Activated CD4-positive, CD25-positive, alpha-beta regulatory T cell treated with anti-CD3 and anti-CD28 coated beads, Interleukin-2, amount 50 U/mL, for 72 hours (primary cell): ENCODE measurements at places on chromosomes 7 and 10.
A peak's percentile ranks its signal among the peaks of the same experiment; 100 is the strongest.

DNA sequence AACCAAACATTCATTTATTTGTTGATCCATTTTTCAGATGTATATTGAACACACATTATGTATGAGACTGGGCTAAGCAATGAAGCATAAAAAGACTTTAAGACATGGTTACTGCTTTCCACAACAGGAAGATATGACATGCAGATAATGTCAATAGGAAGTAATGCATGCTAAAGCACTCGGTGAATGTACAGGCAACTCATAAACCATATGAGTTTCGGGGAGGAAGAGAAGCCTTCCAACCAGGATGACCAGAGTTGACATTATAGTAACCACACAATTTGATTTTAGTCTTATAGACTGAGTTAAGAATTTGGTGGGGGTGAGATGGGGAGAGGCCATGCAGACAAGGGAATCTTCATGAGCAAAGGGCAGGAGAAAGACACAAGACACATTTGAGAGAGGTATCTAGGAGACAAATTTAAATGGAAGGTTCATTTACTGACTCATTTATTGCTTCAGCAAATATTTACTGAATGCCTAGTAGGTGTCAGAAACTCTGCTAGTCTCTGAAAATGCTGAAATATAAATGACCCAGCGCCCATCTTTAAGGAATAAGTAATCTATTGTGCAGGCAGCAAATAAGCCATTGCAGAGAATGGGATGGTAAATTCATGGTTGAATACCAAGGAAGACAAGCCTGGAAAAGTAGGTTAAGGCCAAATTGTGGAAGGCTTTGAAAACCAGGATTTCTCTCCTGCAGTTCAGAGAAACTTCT, 19.0 kb upstream of the SLK start:
- DNase-seq = no peak

GRCh38 chr10:119738962-119739361, 13.1 kb downstream of the INPP5F start:
- no peak for DNase-seq

GRCh38 chr10:70508912-70509756, 30.6 kb downstream of the PALD1 start:
- no peak for DNase-seq

- no peak for DNase-seq
Observed at GRCh38 chr7:1160670-1161021, 650 bp upstream of the ZFAND2A start.

- DNase-seq = no peak
Observed at GRCh38 chr7:47485640-47486435, 96.1 kb downstream of the TNS3 start.

DNA sequence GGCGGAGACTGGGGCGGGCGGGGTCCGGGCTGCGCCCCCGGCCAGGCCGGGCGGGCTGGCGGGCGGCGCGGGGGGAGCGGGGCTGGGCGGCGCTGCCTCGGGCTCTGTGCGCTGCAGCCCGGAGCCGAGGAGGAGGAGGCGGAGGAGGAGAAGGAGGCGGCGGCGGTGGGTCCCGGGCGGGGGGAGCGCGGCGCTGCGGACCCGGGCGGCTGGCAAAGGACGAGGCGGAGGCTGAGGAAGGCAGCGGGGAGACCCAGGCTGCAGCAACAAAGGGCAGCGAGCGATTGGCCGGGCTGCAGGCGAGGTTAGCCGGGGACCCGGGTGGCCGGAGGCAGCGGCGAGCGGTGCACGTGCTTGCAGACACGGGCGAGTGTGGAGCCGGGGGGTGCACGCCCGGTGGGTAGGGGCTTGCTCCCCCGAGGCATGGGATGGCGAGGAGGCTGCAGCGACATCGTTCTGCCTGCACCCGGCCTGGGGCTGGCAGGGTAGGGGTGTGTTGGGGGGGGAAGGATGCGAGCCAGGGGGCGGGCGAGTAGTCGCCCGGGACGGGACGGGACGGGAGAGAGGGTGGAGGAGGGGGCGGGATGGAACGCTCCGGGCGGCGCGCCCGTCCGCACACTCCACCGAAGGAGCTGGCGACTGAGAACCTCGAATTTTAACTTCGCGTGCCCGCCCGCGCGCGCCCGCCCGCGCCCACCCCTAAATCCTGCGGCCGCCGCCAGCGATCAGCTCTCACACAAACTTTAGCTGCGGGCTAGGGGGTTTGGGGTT, 844 bp upstream of the KAT6B start:
- DNase-seq = peak; percentile 67

GRCh38 chr7:50953303-50953702, 170.6 kb upstream of the GRB10 start:
- no peak for DNase-seq

- no peak for DNase-seq
Observed at GRCh38 chr10:8618834-8619233, 564.3 kb downstream of the GATA3 start.

- DNase-seq = no peak
Observed at GRCh38 chr10:112739592-112740353, 210.3 kb upstream of the TCF7L2 start.

DNA sequence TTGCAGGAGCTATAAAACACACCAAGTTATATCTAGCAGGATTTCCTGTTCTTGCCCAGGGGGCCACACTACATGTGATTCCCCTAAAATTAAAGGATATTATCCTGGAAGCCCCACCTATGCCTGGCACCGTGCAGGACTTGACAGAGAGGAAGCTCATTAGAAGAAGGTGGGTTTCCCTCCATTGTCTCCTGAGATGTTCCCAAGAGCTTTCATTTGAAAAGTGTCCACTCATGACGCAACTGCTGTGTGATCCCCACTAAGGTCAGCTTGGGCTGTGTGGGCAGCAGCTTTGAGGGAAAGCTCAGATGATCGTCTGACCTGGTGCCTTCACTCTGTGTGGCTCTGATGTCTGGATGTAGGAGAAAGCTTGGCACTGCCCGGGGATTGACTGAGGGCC, 53.5 kb downstream of the RAMP3 start:
- DNase-seq = no peak

- DNase-seq = no peak
Observed at GRCh38 chr7:2928256-2928612, 84.1 kb upstream of the GNA12 start.

GRCh38 chr10:63042256-63042655, 90.9 kb upstream of the NRBF2 start:
- no peak for DNase-seq

- DNase-seq = no peak
Observed at GRCh38 chr10:2926918-2927660, 140.3 kb upstream of the PFKP start.

- peak; percentile 35 for DNase-seq
Observed at GRCh38 chr7:17234030-17234397, 64.4 kb upstream of the AHR start.

GRCh38 chr10:71854031-71854430, 3.0 kb upstream of the PSAP start:
- DNase-seq = no peak

GRCh38 chr7:107441581-107442422, 28.1 kb upstream of the GPR22 start:
- no peak for DNase-seq

DNA sequence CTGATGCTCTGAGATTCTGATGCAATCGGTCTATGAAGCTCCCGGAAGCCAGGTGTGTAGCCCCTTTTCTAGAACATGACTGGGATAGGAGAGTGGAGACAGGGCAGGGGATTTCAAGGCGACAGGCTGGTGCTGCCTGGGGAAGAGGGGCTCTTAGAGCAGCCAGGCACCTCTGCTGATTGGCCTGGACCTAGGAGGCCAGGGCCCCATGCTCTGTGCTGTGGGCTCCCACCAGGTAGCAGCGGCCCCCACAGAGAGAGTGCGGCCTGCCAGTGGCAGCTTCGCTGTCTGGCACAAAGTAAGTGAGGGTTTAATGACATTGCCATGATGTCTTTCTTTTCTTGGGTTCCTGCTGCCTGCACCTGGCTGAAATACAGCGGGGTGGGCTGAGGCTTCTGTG, 99.4 kb upstream of the PODXL start:
- DNase-seq = no peak

GRCh38 chr10:114427124-114427852, 23.0 kb upstream of the AFAP1L2 start:
- DNase-seq = no peak

DNA sequence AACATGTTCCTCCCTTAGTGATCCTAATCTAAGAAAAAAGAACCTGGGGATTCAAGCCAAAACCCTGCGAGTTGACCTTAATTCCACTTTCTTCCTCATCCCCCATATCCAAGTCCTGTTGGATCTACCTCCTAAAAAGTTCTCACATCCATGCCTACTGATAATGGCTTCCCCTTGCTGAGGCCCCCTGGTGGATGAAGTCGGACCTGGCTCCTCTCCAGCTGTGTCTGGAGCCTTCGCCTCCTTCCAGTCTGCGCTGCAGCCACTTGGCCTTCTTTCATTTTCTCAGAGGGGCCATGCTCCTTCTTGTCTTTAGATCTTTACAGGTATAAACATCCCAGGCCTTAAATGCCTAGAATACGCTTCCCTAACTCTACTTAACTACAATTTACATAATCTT, 8.1 kb downstream of the PDE1C start:
- no peak for DNase-seq

GRCh38 chr10:79938728-79939406, 10.0 kb downstream of the SFTPD start:
- DNase-seq = no peak

GRCh38 chr10:24097751-24098207, 111.2 kb upstream of the KIAA1217 start:
- DNase-seq = no peak

DNA sequence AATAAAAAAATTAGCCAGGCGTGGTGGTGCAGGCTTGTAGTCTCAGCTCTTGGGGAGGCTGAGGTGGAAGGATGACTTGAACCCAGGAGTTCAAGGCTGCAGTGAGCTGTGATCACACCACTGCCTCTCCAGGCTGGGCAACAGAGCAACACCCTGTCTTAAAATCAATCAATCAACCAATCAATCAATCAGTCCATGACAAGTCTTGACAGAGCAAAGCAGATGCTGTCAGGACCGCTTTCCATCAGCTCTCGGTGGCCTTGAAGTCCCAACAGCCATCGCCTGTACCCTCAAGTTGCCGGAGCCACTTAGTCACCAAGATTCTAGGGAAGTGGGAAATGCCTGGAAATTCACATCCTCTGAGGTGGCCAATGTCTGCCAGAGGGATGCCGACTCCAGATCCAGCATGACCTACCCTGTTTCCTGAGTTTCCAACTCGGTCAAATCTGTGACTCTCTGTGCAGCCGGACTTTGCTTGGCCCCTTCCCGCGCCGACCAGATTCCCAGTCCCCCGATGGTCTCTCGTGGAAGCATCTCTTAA, 871 bp upstream of the CCL24 start:
- no peak for DNase-seq

DNA sequence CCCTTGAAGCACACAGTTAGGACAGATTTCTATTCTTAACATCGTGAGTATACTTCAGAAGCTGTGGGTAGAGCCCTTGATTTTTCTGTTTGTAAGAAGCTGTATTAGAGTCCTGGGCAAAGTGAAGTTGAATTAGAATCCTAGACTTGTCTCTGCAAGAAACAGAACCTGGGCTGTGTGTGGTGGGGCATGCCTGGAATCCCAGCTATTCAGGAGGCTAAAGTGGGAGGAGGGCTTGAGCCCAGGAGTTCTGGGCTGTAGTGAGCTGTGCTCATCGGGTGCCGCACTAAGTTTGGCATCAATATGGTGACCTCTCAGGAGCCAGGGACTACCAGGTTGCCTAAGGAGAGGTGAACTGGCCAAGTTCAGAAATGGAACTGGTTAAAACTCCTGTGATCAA, 183.4 kb downstream of the GNAI1 start:
- DNase-seq = no peak

- DNase-seq = no peak
Observed at GRCh38 chr10:47381103-47381395, 3.0 kb downstream of the ZNF488 start.

GRCh38 chr10:21495002-21495751, 30.3 kb downstream of the SKIDA1 start:
- no peak for DNase-seq

GRCh38 chr7:94778711-94779459, 123.0 kb upstream of the SGCE start:
- DNase-seq = no peak
